ENCODE measurements at places on chromosomes 6 and 20. TPM values are rescaled to one million over a fixed set of nuclear protein-coding genes. Genes with fewer than 3 reads are reported as not detected.
A peak's percentile ranks its signal among the peaks of the same experiment; 100 is the strongest.

DNA sequence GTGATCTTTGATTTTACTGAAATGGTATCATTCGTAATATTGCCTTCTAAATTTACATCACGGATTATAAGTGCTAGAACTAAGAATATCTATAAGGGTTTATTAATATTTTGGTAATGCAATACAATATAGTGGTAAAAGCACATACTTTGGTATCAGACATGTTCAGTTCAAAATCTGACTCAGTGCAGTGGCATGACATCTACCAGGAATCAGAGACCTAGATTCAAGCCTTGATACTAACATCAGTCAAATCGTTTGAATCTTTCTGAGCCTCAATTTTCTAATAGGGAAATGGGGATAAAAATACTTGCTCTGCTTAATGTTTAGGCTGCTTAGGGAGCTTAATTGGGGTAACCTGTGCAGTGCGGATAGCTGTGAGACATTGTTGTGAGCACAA lies 488.0 kb downstream of the BCKDHB start:
- H3K27me3 ChIP-seq: peaks cover 13% of the 10 kb centered on the region
- no peak overlapping the region for H3K27ac ChIP-seq
- H3K36me3 ChIP-seq: no peaks in the 10 kb centered on the region
- no peaks in the 10 kb centered on the region for H3K4me1 ChIP-seq
- H3K4me3 ChIP-seq: no peak overlapping the region

The FAM83D gene
- total RNA-seq: 11.7 TPM

GRCh38 chr6:98931696-98932095 lies 16.1 kb downstream of the FBXL4 start:
- no peak for DNase-seq
- H3K4me3 ChIP-seq: no peak overlapping the region
- no peak overlapping the region for H3K27ac ChIP-seq
- peaks cover 8% of the 10 kb centered on the region for H3K4me1 ChIP-seq
- H3K27me3 ChIP-seq: no peaks in the 10 kb centered on the region

The RIPOR2 gene
- total RNA-seq: 2.1 TPM

DNA sequence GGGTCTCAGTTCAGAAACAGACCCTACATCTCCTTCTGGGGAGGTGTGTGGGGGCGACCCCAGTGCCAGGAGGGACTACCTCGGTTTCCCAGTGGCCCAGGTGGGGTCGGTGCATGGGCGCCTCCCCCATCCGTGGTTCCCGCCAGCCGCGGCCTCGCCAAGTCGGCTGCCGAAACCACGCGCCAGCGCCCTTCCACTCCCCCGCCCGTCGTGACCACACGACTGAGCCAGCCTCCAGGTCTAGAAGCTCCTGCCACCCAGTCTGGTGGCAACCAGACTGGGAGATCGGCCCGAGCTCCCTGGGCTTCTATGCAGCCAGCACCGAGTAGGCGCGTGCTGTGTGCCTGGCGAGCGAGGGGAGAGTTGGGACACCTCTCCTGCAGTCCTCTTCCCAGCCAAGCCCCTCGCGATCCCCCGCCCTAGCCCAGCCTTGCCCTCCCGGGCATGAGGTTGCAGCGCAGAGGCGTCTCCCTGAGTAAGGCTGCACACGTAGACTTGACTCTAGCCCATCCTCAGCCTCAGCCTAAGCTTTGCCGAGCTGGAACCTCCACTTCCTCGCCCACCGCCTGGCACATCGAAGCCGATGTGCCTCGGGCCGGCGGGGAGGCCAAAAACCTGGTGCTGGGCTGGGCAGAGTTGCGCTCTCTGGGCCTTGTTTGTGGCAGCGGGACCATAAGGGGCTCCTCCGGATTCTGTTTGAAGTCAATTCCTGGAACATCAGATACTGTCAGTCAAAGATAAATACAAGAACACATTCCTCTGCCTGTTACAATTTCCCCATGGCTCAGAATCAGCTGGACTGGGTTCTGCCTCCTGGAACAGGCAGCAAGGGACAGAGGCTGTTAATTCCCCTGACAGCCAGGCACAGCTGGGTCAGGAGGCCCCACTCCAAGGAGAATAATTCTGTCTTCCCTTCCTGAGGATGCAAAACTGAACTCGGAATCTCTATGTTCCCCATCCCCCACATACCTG lies 1.5 kb upstream of the CPNE5 start:
- DNase-seq: no peak
- peaks cover 75% of the 10 kb centered on the region for H3K27me3 ChIP-seq
- peak overlapping the region; percentile 69 for H3K27ac ChIP-seq
- peak overlapping the region; percentile 86 for H3K4me3 ChIP-seq

GRCh38 chr6:106613590-106613989 lies 15.7 kb downstream of the RTN4IP1 start:
- no peak for DNase-seq
- no peak overlapping the region for H3K27ac ChIP-seq
- H3K4me3 ChIP-seq: no peak overlapping the region
- no peaks in the 10 kb centered on the region for H3K27me3 ChIP-seq

The TRIM40 gene
- not detected for total RNA-seq

- H3K4me1 ChIP-seq: peaks cover 67% of the 10 kb centered on the region
- no peak for DNase-seq
Measured at GRCh38 chr20:11918981-11919380, 1.3 kb downstream of the BTBD3 start.

The PPP1R3G gene
- total RNA-seq: 0.45 TPM

The ADTRP gene
- total RNA-seq: 1.4 TPM

The OPN5 gene
- 4.6 TPM for total RNA-seq

- peaks cover 15% of the 10 kb centered on the region for H3K4me1 ChIP-seq
- DNase-seq: no peak
- H3K4me3 ChIP-seq: no peak overlapping the region
- H3K36me3 ChIP-seq: no peaks in the 10 kb centered on the region
- H3K27ac ChIP-seq: peak overlapping the region; percentile 58
- H3K27me3 ChIP-seq: no peaks in the 10 kb centered on the region
Measured at GRCh38 chr20:56690531-56691175, 61.5 kb downstream of the TFAP2C start.

DNA sequence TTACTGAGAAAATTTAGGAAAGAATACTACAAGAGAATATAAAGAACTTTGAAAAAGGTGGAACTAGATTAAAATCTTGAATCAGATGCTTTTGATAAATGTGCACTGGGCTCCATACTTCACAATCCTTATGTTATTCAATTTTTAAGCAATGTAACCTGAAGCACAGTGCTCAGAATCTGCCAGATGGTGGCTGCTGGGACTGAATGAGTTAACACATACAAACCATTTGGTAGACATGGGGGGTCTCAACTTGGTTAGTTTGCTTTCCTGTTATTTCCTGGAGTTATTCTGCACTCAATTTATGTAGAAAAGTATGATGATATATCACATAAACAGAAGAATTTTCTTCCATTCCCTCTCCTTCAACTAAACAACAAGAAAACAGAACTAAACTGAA lies 326.5 kb downstream of the RNGTT start:
- peaks cover 9% of the 10 kb centered on the region for H3K4me1 ChIP-seq
- no peak for DNase-seq
- no peak overlapping the region for H3K27ac ChIP-seq
- H3K36me3 ChIP-seq: no peaks in the 10 kb centered on the region

GRCh38 chr6:73521351-73521985 lies 636 bp upstream of the EEF1A1 start:
- peaks cover 28% of the 10 kb centered on the region for H3K4me1 ChIP-seq
- H3K27me3 ChIP-seq: peaks cover 11% of the 10 kb centered on the region
- peak; percentile 86 for DNase-seq
- peak overlapping the region; percentile 99 for H3K27ac ChIP-seq
- peak overlapping the region; percentile 97 for H3K4me3 ChIP-seq

DNA sequence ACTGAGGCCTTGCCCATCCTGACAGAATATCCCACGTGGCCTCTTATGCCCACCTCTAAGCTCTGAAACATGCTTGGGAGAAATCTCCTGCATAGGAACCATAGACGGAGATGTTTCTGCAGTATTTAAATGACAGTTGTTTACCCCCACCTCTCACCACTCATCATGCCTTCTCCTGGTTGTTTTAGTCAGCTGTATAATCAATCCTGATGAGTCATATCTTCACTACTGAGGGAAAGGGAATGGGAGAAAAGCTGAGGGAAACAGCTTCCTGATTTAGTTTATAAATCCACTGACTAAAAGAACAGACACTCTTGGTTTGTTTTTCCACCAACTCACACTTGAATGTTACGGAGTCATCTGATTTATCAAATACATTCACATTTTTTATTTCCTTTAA lies 113.2 kb upstream of the TENT5A start:
- H3K27ac ChIP-seq: no peak overlapping the region
- no peak overlapping the region for H3K4me3 ChIP-seq
- H3K27me3 ChIP-seq: no peaks in the 10 kb centered on the region
- DNase-seq: no peak
- no peaks in the 10 kb centered on the region for H3K36me3 ChIP-seq
- peaks cover 12% of the 10 kb centered on the region for H3K4me1 ChIP-seq

The GPLD1 gene
- 3.8 TPM for total RNA-seq

- DNase-seq: no peak
- H3K36me3 ChIP-seq: no peaks in the 10 kb centered on the region
- no peak overlapping the region for H3K27ac ChIP-seq
- H3K27me3 ChIP-seq: peaks cover 30% of the 10 kb centered on the region
Measured at GRCh38 chr20:63102721-63103375, 96.1 kb upstream of the BHLHE23 start.

DNA sequence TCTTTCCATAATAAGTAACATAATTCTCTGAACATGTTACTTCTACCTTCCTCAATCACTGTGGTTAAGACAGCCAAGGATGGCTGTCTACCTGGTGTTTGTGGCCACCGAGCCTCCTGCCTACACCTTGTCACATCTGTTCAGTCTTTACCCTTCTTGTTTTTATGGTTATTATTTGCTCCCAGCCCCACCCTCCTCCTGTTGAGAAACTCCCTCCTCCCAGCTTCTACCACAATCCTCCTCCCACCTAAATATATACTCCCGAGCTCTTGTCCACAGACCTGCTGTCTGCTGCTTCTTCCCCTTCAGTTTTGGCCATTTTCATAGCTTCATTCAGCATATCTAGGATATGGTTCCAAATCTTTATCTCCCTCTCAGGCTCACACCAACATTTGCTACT lies 35.7 kb upstream of the GABRR1 start:
- H3K27me3 ChIP-seq: peaks cover 2% of the 10 kb centered on the region
- H3K36me3 ChIP-seq: no peaks in the 10 kb centered on the region
- no peak overlapping the region for H3K4me3 ChIP-seq
- H3K4me1 ChIP-seq: no peaks in the 10 kb centered on the region

The MAP3K5 gene
- 4.7 TPM for total RNA-seq

DNA sequence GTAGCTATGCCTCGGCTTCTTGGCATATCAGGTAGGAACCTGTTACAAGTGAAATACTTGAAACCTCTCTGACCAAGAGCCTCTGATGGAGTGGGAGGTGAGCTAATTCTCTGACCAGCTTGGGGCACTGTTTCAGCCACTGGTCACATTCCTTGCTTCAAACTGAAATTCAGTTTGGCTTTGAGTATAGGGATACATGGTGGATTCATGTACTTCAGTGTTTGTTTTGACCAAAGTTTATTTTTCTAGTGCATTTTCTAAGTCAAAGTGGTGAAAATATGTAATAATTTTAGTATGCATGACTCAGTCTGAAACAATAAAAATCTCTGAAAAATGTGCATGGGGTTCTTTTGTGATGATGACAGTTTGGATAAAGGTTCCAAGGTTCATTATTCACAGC lies 18.6 kb downstream of the TTPAL start:
- peaks cover 32% of the 10 kb centered on the region for H3K36me3 ChIP-seq
- no peak for DNase-seq
- H3K27ac ChIP-seq: peak overlapping the region; percentile 16
